ENCODE measurements at places on chromosomes 4 and X. TPM values are rescaled to one million over a fixed set of nuclear protein-coding genes. Genes with fewer than 3 reads are reported as not detected.

DNA sequence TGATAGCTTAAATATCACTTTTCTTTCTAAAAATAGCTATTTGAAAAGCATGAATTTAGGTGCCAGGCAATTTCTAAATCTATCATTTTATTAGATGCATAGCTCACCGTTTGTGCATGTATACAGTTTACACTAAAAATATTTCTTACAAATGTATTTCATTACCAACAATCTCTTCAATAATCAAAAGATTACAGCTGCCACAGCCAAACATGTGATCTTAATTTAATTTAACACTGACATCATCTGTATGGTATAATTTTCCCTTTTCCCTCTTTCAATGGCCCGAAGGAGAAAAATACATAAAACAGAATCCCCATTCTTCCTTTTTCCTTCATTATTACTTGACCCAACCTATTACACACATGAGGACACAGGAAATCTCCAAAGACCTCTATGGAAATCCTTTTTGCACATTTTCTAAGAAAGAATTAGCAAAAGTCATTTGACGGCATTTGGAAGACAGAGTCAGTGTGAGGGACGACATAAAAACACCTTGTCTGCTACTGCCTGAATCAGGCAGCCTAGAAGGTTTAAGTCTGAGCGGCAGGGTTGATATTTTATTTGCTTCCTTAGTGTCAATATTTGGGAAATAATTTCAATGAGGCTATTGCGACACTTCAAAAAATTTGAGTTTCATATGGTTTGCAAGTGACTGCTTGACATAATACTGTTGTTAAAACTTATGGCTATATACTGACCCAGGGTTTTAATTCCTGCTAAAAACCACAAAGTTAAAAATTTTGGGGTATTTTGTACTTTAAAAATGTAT is 111.2 kb downstream of the TTC29 start:
- no peak for DNase-seq

MAGEA2 gene
- not detected for total RNA-seq

BANK1 gene
- 6.7 TPM for total RNA-seq

APOOL gene
- 19.1 TPM for total RNA-seq

ZNF711 gene
- total RNA-seq, result 52.6 TPM

GRCh38 chrX:84186603-84187532 is 1.1 kb downstream of the RPS6KA6 start:
- no peak for DNase-seq

TMPRSS11B gene
- not detected for total RNA-seq

DNA sequence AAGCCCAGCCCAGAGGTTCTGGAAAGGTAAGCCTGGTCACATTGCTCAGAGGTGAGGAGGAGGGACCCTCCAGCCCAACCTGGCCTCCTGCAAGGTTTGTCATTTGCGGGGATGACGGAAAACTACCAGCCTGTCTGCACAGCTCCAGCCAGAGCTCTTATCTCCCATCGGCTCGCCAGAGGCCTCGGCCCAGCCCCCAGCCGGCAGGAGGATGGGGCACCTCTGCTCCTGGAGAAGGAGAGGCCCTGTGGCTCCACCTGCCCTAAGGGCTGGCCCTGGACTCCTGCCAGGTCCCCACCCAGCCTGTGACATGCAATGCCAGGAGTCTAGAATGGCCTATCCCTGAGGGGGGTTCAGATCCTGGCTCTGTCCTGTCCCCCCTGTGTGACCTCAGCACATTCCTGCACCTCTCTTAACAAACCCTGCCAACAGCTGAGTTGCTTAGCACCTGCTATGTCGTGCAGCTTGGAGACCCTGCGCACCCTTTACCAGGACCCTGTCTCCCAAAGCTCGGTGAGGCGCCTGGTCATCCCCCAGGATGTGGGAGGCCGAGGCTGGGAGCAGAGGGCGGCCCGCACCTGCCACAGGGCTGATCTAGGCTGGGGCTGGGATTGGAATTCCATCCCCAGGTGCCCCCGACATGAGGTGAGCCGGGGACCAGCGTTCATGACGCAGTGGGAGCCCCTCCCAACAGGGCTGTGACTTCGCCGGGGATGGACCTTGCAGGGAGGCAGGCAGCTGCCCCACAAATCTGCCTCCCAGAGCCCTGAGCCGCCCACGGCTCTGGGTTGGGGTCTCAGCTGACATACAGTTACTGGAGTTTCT is 14.4 kb downstream of the ADRA2C start:
- peak; percentile 45 for DNase-seq

HTR2C gene
- total RNA-seq, result 3.4 TPM

NXF3 gene
- not detected for total RNA-seq

- DNase-seq, result no peak
These were observed 218.1 kb downstream of the ANTXR2 start for GRCh38 chr4:79854856-79855502.

GRCh38 chr4:153115322-153116290 is 88.6 kb upstream of the TRIM2 start:
- peak; percentile 21 for DNase-seq

DNA sequence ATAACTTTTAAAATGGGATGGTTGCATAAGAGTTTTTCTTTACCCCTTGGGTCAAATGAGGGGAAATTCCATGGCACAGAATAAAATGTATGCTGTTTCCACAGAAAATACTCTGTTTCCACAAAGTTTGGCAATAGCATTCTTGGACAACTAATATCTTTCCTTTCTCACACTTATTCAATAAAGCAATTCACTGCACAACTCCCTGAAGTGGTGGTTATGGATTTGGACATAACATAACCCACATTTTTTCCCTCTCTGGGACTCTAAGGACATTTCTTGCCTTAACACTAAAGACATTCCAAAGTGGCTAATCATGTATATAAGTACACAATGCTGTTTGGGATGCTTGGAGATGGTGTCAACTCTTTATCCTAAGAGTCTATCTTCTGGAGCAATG is 51.7 kb upstream of the GPM6B start:
- DNase-seq, result no peak

SYP gene
- 4.7 TPM for total RNA-seq

DNA sequence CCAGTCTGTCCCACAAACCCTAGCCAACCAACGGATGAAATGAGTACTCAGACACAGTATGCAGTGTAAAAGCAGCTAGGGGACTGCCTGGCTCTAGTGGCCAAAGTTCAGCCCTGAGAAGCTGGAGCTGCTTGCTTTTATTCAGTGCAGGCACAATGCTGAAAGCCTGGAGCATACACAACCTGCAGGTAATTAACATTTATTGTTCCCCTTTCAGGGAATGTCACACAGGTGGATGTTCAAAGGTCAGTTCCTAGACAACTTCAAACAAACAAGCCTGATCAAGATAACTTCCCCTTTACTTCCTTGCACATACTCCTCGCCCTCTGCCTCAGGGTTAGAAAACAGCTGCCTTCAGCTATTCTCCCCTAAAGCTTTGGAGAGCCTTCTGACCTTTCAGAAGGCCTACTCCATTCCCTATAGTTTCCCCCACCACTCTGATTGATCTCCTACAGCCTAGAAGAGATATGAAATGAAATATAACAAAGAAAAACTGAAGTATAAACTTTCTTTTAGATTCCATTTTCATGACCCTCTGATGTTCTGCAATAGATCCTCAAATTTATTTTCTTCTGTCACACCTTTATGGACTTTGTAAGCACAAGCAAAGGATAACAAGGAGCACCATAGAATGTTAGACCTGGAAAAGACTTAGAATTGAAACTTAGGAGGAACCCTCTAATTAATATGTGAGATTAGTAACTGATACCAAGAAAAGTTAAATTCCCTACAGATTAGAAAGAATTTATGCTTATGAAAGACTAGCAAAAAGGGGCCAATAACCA is 6.8 kb upstream of the DCAF8L1 start:
- no peak for DNase-seq

HS3ST1 gene
- total RNA-seq, result 3.0 TPM

DNA sequence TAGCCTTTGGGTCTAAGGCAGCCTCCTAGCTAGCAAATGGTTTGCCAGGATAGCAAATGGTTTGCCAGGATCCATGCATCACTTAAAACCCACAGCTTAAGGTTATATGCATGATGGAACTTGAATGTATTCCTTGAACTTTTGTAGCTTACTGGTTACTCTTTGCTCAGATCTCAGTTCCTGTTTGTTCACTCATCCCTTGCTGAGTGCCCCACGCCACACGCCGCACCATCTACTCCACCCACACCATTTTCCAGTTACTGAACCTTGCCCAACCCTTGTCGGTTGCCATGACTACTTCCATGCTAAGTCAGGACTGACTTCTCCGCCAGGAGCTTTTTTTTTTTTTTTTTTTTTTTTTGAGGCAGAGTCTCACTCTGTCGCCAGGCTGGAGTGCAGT is 29.5 kb upstream of the XIAP start:
- DNase-seq, result peak; percentile 23

MAGEA1 gene
- total RNA-seq, result not detected

DNA sequence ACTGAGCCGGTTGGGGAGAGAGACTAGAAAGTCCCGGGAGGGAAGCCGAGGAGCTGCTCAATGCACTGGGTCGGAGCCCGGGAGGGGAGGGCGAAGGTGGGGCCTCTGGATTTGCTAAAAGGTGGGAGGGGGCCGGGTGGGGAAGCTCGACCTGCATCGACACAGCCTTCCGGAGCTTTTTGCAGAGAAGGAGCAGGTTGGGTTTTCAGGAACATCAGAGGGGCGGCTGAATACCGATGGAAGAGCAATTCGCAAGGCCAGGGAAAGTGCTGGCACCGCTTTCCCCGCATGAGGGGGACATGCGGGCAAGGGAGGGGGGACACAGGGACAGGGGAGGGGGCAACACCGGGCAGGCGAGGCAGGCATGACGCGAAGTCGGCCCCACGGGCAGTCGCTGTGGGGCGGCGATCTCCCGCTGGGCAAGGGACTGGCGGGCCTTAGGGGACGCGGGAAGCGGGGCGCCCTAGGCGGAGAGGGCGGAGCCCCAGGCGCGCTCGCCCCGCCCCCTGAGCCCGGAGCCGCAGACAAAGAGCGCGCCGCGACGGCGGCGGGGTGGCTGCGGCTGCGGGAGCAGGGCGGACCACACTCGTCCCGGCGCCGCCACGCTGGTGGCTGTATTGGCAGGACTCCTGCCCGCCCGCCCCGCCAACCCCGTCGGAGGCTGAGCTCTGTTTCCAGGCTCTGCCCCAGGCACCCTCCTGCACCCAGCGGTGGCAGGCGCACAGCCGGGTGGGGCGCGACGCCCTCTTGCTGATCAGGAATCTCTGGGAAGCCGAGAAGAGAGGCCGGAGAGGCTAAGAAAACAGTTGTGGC is 11.6 kb downstream of the PDZD4 start:
- DNase-seq, result no peak

Measured in urinary bladder (tissue), 4 donors.